Daoy (cell line): ENCODE measurements at places on chromosomes 6 and 20. TPM values are rescaled to one million over a fixed set of nuclear protein-coding genes. Genes with fewer than 3 reads are reported as not detected.

ANKRD6 gene
- 1.1 and 4.1 TPM in 2 replicates for total RNA-seq

ENPP3 gene
- not detected in 2 replicates for total RNA-seq

ELOVL2 gene
- total RNA-seq = 11.3 and 11.5 TPM in 2 replicates

PTGIS gene
- 0.54 and 0.57 TPM in 2 replicates for total RNA-seq

LRRC73 gene
- 2.1 TPM in 1 of 2 replicates, not detected in the other for total RNA-seq

ATP6V1G2 gene
- total RNA-seq = 1.5 TPM in 1 of 2 replicates, not detected in the other

IRF4 gene
- total RNA-seq = 0.23 TPM in 1 of 2 replicates, not detected in the other

GNAS-AS1 gene
- total RNA-seq = 1.3 and 3.1 TPM in 2 replicates

GLP1R gene
- not detected in 2 replicates for total RNA-seq

RAET1L gene
- total RNA-seq = 0.36 and 1.1 TPM in 2 replicates

HS3ST5 gene
- total RNA-seq = not detected in 2 replicates
